ENCODE measurements at places on chromosomes 1 and 21.
A peak's percentile ranks its signal among the peaks of the same experiment; 100 is the strongest.

- no peak for DNase-seq
Measured at GRCh38 chr1:214247501-214248041, 33.4 kb upstream of the SMYD2 start.

DNA sequence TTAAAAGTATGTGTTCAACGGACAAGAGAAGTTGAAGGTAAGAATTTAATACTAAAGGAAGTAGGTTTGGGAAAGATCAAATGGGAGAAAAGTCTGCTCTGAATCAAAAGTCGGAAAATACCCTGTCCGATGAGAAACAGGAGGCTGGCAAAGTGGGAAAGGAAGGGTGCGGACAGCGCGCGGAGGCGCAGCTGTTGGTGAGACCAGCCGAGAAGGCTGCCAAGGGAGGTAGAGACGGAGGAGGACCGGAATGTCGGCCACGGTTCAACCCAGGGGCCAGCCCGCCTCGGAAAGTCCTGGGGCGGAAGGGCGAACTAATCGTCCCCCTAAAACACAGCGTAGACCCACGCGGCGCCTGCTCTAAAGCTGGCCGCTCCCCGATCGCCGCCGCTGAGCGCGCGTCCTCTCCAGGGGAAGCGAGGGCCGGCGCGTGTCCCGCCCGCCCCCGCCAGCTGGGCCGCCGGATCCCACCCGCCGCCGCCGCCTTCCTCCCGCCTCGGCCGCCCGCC lies 639 bp upstream of the SPATA1 start:
- peak; percentile 67 for DNase-seq

- no peak for DNase-seq
Measured at GRCh38 chr1:70057500-70057899, 147.9 kb downstream of the LRRC40 start.

DNA sequence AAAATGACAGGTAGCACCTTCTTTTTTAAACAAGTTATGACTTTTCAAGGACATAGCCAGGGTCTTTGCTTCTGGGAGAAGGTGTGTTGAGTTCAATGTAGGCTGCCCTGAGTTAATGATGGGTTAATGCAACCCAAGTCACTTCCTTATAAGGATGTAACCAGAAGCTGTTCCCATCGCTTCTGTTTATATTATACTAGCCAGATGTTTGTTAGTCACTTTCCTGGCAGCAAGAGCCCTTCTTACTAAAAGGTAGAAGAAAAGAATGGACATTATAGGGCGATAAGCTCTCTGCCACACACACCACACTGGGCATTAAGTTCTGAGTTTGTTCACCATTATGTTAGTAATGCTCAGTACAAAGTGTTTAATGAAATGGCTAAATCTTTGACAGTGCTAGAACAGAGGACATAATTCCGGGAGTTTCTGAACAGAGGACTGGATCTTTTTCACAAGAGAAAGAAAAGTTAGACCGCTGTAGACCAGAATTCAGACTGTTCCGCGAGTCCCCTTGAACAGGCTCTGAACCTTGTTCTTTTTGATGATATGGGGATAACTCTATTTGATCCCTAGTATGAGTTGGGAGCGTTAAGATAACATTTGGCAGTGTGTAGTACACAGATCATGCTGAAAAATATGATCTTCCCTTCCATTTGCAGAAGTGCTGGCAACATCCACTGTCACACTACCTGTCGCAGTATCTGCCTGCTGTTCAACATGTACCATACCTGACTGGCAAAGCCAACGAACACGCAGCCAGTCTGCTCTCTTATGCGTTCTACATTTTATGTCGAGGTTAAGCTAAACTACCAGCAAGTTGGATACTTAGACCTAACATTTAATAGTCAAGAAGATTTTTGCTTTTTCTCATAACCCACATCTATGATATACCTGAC lies 41.0 kb downstream of the DEGS1 start:
- DNase-seq = no peak

DNA sequence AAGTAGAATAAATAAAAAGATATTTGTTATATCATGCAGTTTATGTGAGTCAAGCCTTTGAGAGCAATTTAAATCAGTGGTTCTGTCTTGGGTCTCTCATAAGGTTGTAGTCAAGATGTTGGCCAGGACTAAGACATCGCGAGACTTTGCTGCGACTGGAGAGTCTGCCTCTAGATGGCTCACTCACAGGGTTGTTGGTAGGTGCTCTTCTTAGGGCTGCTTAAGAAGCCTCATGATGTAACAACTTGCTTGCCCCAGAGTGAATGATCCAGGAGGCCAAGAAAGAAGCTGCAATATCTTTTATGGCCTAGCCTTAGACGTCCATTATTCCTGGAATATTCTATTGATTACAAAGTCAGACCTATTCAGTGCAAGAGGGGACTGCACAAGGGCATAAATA lies 73.1 kb upstream of the CACHD1 start:
- DNase-seq = no peak

DNA sequence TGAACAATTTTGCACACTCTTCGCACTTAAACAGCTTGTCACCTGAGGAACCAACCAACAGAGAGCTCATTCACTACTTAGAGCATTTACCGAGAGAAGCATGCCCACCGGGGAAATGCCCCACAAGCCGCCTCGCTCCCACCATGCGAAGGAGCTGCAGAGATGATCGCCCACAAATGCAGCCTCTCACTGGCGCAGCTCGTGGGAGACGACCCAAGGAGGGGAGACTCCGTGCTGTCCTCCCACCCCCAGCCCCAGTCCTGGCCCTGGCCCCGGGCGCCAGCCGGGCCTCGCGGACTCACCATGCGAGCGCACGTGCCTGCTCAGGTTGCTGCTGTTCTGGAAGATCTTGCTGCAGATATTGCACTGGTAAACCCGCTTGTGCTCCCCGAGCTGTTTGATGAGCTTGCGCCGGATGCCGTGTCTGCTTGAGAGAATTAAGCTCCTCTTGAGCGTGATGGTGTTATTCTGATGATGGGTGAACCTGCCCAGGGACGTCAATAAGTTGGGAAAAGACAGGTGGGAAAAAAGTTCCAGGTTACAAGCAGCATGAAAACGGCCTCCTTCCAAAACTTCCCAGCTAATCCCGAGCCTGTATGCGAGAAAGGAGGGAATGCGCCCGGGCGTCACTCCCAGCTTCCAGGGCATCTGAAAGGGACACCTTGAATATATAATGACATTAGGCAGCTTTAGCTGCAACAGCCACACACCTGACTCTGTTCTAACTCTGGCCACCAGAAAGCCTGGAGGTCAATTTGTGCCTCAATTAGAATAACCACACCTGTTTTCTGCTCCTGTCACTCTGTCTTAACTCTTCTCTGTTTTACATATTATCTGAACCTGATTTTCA lies 42.8 kb downstream of the PRDM15 start:
- no peak for DNase-seq

DNA sequence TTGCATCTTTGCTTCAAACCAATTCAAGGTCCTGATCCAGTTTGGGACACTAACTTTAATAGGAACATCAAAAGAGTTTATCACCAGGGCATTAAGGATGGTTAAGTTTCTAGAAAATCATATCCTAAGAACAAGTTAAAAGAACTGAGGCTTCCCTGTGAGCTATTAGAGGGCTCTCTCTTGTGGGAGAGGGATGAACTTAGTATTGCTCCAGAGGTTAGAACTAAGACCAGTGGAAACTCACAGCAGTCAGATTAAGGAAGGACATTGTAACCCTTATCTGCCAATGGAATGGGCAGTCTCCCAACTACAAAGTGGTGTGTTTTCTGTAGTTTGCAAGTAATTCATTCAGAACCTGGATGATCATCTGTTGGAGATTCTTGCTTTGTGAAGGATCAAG lies 36.8 kb downstream of the UBE2U start:
- no peak for DNase-seq

DNA sequence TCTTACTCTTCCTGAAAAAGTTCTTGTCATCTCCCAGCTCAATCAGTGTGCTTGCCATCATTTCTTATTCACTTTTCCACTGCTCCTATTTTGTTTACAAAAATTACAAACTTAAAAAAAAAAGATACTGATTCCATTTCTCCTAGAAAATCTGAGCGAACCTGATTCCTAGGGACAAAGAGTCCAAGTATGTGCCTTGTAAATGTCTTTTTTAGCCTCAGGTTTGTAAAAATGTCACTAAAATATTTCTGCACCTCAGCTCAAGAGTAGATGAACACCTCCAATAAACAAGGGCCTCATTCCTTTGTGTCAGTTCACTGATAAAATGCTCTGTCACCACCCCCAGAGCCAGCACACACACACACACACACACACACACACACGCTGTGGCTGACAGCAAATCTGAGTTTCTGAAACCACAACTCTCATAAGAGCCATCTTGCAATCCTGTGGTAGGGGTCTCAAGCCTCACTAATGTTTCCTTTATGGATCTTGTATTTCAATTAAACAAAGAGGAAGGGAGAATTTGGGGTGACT lies 299.2 kb downstream of the PBX1 start:
- DNase-seq = no peak

DNA sequence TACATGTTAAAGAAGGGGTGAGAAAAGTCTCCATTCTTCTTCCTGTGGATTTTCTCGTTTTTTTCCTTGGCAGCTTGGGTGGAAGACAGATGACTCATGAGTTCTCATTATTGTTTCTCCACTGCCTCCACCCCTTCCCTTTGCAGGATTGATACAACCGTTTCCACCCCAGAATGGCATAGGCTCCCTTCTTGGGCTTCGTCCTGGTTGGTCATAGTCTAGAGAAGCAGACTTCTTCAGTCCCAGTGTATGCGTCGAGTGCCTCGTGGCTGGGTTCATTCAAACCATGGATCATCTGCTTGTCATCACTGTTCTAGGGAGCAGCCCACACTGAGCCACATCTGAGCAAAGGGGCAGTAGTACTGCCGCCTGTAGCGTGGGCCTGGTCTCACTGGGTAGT lies 13.7 kb downstream of the PTGFRN start:
- DNase-seq = no peak

DNA sequence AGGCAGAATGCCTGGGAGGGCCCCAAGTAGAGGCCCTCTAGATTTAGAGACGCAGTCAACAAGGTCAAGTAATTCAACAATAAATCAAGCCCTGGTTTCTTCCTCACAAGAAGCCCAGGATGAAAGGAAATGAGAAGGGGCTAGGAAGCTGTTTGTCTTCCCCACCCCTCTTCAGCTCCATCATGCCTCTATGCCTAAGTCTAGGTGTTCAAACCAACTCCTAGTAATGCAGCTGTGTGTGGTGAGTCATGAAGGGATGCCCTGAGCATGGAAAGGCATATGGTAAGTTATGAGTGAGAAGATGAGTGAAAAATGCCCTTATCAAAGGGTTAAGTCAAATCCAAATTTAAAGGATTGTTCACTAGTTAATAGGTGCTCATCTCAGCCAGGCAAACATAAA lies 339.5 kb downstream of the KCNH1 start:
- DNase-seq = no peak

GRCh38 chr1:90402893-90403849 lies 313.9 kb downstream of the BARHL2 start:
- no peak for DNase-seq

DNA sequence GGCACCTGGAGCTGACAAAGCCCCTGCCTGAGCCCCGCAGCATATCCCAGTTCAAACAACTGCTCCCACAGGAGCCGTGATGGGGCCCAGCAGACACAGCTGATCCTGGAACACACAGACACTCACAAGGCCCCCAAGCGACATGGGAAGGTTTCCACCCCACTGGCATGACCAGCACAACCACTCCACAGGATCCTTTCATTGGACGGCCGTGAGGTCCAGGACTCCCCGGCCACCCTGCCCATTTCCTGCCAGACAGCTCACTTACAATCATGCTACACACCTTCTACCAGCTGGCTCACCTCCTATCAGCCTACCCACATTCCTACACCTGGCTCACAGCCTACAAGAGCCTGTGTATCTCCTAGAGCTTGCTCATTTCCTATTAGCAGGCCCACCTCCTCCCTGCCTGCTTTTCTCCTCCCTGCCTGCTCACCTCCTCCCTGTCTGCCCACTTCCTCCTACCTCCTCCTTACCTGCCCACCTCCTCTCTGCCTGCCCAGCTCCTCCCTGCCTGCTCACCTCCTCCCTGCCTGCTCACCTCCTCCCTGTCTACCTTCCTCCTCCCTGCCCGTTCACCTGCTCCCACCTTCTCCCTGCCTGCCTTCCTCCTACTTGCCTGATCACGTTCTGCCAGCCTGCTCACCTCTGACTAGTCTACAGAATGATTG lies 73.9 kb downstream of the MATN1 start:
- DNase-seq = no peak

GRCh38 chr1:215269955-215270354 lies 187.4 kb downstream of the KCNK2 start:
- DNase-seq = no peak

GRCh38 chr1:208615371-208615770 lies 371.2 kb upstream of the PLXNA2 start:
- DNase-seq = no peak

- no peak for DNase-seq
Measured at GRCh38 chr1:62301726-62302390, 17.4 kb downstream of the KANK4 start.

- no peak for DNase-seq
Measured at GRCh38 chr1:85033221-85033620, 15.1 kb downstream of the MCOLN3 start.

- no peak for DNase-seq
Measured at GRCh38 chr1:30816211-30817076, 58.9 kb upstream of the LAPTM5 start.

- DNase-seq = no peak
Measured at GRCh38 chr1:183553331-183553730, 36.9 kb downstream of the NCF2 start.

DNA sequence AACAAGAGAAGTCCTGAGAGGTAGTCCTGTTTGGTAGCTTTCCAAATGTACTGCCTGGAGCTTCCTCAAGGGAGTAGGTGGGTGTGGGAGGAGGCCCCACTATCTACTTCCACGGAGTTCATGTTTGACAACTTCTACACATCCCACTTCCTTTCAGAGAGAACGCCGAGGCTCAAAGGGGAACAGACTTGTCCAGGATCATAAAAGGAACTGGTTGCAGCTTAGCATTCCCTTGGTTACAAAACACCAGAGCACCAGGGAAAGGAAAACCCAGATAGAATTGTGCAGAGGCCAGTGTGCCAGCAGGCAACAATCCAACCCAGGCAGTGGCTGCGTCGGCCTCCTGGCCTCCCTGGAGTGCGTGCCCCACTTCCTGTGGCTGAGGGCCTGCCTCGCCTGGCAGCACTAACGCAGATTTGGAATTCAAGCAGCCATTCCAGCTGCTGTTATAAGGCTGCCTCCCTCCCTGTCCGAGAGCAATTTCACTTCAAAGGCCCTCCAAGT lies 4.2 kb upstream of the RAP1GAP start:
- DNase-seq = peak; percentile 81

- DNase-seq = peak; percentile 81
Measured at GRCh38 chr1:157369808-157370521, 182.3 kb downstream of the FCRL5 start.

- DNase-seq = peak; percentile 64
Measured at GRCh38 chr1:20732071-20732587, 374 bp downstream of the SH2D5 start.

DNA sequence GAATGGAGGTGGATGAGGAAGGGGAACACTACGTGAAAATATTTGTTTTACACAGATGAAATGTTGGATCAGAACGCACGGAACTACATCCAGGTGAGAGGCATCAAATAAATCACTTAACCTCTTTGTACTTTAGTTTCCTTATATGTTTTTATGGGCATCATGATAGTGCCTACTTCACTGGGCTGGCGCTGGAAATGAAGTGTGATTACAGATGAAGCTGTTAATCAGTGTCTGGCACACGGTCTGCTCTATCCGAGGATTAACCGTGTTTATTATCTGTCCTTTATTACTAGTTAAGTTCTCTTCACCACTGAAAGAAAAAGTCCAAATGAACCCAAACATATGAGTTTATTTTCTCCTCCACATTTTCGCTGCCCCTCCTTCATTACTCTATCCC lies 96.0 kb upstream of the TRABD2B start:
- no peak for DNase-seq
